ENCODE measurements at places on chromosomes 16 and 17. TPM values are rescaled to one million over a fixed set of nuclear protein-coding genes. Genes with fewer than 3 reads are reported as not detected.

KRT32 gene
- total RNA-seq = not detected

CLDN9 gene
- total RNA-seq = not detected

ABCC11 gene
- total RNA-seq = 0.54 TPM

COX10 gene
- total RNA-seq = 22.0 TPM

CCL1 gene
- total RNA-seq = not detected

ZNF629 gene
- total RNA-seq = 13.2 TPM

TBC1D3H gene
- total RNA-seq = not detected

NLRC3 gene
- total RNA-seq = 0.73 TPM

DLX3 gene
- 0.18 TPM for total RNA-seq

SLC13A2 gene
- total RNA-seq = not detected

CBLN1 gene
- total RNA-seq = 157 TPM

CXCL16 gene
- 0.91 TPM for total RNA-seq

GAST gene
- not detected for total RNA-seq

BAIAP3 gene
- 8.8 TPM for total RNA-seq
